ENCODE measurements at places on chromosomes 11 and 22. TPM values are rescaled to one million over a fixed set of nuclear protein-coding genes. Genes with fewer than 3 reads are reported as not detected.
A peak's percentile ranks its signal among the peaks of the same experiment; 100 is the strongest.

DNA sequence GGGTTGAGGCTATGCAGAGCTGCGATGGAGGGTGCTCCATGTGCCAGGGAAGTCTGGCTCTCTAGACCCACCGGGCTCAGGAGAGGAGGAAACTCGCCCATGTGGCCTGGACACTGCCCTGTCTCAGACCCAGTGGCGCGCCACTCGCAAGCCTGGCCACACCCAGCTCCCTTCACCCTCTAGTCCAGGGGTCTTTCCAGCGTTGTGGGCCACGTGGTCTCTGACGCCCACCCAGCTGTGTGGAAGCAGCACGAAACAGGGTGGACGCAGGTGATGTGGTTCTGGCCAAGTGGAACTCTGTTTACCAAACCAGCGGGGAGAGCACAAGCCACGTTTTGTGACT, 28.2 kb downstream of the PPIL2 start:
- peaks cover 6% of the 10 kb centered on the region for H3K4me1 ChIP-seq
- peaks cover 8% of the 10 kb centered on the region for H3K36me3 ChIP-seq
- no peak overlapping the region for H3K27ac ChIP-seq
- no peak overlapping the region for H3K4me3 ChIP-seq

DNA sequence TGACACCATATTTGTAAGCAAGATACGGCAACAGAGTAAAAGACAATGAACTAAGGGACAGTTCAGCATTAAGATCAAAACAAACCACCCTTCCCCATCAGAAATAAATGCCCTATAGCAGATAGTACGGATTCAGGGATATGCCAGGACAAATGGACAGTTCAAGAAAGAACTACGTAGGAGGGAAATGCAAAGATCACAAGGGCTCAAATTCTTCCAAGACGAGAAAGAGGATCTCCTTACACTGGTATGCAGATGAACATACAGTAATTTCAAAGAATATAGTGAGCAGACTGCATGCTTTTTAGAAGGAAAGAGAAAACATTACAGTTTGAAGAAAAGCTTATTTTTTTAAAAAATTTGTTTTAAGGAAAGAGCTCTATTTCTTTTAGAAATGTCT, 124.7 kb upstream of the APOA1 start:
- peaks cover 26% of the 10 kb centered on the region for H3K4me1 ChIP-seq
- no peak overlapping the region for H3K27ac ChIP-seq
- DNase-seq, result no peak

- peaks cover 6% of the 10 kb centered on the region for H3K27me3 ChIP-seq
- DNase-seq, result no peak
- H3K4me1 ChIP-seq, result peaks cover 4% of the 10 kb centered on the region
- H3K36me3 ChIP-seq, result peaks cover 2% of the 10 kb centered on the region
- H3K27ac ChIP-seq, result no peak overlapping the region
Observed at GRCh38 chr11:88482871-88483301, 145.3 kb upstream of the CTSC start.

Gene OR6T1
- total RNA-seq, result not detected

DNA sequence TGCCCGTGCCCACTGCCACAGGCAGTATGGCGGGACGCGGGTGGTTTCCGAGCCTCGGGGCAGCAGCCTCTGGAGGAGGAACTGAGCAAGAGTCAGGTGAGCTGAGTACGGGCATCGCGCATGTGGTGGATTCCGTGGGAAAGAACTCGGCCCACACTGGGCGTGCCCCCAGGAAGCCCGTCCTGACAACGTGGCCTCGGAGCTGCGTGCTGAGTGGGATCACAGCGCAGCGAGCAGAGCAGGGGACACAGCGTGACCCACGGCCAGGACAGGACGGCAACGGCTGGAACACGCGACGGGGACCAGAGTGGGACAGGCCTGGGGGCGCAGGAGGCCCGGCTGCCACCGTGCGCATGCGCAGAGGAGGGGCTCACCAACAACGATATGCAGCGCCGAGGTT, 36.8 kb downstream of the CERK start:
- DNase-seq, result no peak
- H3K4me3 ChIP-seq, result no peak overlapping the region
- no peak overlapping the region for H3K27ac ChIP-seq
- peaks cover 7% of the 10 kb centered on the region for H3K36me3 ChIP-seq
- no peaks in the 10 kb centered on the region for H3K27me3 ChIP-seq

Gene CLCF1
- 7.3 TPM for total RNA-seq

- H3K36me3 ChIP-seq, result no peaks in the 10 kb centered on the region
- peaks cover 9% of the 10 kb centered on the region for H3K4me1 ChIP-seq
- no peak overlapping the region for H3K27ac ChIP-seq
- H3K4me3 ChIP-seq, result no peak overlapping the region
Observed at GRCh38 chr11:69213316-69213715, 57.6 kb downstream of the SMIM38 start.

Gene RFPL1
- total RNA-seq, result not detected

DNA sequence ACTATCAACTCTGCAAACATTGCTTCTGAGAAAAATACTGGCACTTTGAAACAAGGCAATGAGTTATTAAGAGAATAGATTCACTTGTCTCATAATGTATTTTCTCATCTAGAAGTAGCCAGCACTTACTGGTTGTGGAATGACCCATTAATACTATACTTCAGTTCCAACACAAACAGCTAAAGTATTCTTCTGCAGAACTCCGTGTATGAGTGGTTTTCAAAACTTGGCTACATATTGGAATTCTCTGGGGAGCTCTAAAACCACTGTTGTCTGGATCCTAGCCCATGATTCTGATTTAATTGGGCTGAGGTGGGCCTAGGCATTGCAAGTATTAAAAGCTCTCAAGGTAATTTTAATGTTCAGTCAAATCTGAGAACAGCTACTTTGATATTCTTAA, 1416.4 kb upstream of the RAG2 start:
- no peak overlapping the region for H3K4me3 ChIP-seq
- no peak overlapping the region for H3K27ac ChIP-seq
- H3K27me3 ChIP-seq, result no peaks in the 10 kb centered on the region
- no peaks in the 10 kb centered on the region for H3K4me1 ChIP-seq

DNA sequence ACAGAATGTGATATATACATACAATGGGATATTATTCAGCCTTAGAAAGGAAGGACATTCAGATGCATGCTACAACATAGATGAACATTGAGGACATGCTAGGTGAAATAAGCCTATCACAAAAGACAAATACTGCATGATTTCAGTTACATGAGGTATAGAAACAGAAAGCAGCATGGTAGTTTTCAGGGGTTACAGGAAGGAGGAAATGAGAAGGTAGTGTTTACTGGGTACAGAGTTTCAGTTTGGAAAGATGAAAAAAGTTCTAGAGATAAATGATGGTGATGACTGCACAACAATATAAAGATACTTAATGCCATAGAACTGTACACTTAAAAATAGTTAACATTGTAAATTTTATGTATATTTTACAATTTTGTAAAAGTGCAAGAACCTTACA, 266.7 kb upstream of the C11orf87 start:
- no peaks in the 10 kb centered on the region for H3K27me3 ChIP-seq
- no peaks in the 10 kb centered on the region for H3K36me3 ChIP-seq
- no peak overlapping the region for H3K27ac ChIP-seq

- DNase-seq, result no peak
- H3K4me1 ChIP-seq, result peaks cover 9% of the 10 kb centered on the region
- H3K4me3 ChIP-seq, result peak overlapping the region; percentile 71
- peak overlapping the region; percentile 43 for H3K27ac ChIP-seq
Observed at GRCh38 chr11:57310630-57311086, 14.1 kb downstream of the TNKS1BP1 start.

DNA sequence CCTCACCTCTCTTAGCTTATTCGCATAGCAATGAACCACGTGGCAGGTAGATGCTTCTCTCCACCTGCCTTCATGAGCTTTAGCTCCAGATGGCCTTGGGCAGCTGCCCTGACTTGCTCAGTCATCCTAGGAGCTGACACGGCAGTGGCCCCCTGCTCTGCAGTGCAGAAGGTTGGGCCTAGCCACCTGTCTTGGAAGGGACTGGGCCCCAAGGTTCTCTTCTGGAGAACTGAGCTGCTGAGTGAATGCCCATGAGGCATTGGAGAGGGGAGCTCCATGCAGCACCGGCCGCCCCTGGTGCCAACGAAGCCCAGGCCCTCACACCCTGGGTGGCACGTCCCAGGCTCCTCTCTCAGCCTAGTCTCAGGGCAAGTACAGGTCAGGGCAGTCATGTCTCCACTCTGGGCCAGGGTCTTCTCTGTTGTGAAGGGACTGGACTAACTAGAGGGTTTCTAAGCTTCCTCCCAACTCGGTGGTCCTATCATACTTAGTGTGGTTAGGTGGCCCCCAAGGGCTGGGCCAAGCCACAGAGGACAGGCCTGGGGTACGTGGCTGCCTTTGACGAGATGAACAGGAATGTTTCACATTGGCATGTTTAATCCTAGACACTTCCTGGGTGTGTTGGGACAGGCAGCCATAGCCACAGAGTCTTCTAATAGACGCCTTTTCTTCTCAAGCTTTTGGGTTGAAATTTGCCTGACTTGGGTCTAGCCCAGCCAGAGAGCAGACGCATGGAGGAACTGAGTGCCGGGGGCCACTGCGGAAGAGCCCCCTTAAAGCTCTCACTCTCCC, 47.9 kb downstream of the ALX4 start:
- H3K27me3 ChIP-seq, result peaks cover 16% of the 10 kb centered on the region
- no peak overlapping the region for H3K27ac ChIP-seq
- no peak for DNase-seq
- H3K36me3 ChIP-seq, result no peaks in the 10 kb centered on the region
- H3K4me3 ChIP-seq, result no peak overlapping the region

Gene EIF4ENIF1
- 26.4 TPM for total RNA-seq

DNA sequence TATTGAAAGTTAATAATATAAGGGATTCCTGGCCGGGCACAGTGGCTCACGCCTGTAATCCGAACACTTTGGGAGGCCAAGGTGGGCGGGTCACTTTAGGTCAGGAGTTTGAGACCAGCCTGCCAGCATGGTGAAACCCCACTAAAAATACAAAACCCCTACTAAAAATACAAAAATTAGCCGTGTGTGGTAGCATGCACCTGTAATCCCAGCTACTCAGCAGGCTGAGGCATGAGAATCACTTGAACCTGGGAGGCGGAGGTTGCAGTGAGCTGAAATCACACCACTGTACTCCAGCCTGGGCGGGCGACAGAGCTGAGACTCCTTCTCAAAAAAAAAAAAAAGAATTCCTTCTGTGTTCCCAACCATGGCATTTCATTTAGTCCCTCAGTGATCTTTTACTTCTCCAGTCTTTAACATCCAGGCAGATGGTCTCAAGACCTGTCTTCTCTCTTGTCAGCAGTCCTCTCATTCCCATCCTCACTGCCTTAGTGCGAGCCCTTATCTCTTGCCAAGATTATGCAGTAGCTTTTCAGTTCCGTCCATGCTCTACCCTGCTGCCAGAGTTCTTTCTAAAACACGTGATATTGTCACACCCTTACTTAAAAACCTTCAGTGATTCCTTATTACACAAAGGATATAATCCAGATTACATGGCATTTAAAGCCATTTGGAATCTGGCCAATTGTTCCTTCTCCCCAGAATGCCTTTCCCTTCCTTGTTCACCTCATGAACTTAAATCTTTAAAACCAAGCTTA, 17.9 kb downstream of the RTN3 start:
- H3K4me3 ChIP-seq, result no peak overlapping the region
- no peak overlapping the region for H3K27ac ChIP-seq
- no peaks in the 10 kb centered on the region for H3K27me3 ChIP-seq
- H3K36me3 ChIP-seq, result peaks cover 7% of the 10 kb centered on the region
- H3K4me1 ChIP-seq, result peaks cover 16% of the 10 kb centered on the region

Measured in T-helper 17 cell (primary cell).